ENCODE measurements at places on chromosomes 16 and 17.

DNA sequence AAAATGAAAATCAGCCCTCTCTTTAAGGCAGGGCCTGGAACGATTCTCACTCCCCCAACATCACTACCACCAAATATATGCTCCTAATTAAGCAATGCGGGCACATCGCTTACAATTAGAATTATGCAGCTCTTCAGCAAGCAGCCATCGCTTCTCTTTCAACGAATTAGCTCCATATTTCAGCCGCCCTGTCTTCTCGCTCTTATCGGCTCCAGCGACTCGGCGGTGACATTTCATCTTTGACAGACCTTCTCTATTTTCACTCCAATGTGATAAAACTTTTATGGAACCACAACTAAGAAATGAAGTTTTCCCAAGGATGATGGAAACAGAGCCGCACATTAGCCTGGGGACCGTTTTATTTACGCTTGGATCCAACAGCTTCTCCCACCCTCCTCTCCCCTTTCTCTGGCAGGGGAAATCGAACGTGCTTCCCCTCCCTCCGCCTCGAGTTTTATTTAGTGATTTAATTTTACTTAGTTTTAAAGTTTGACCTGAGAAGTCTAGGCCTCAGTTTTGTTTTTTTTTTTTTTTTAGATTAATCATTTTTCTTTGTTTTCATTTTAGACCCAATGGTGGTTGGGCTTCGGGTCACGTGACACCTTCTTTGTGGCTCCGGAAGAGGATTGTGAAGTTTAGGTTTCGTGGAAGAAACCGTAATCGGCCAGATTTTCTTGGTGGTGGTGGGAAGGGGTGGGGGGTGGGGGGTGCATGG lies 3.1 kb upstream of the HOXB2 start:
- DNase-seq: peak; percentile 55

GRCh38 chr16:19746561-19746960 lies 28.5 kb downstream of the IQCK start:
- no peak for DNase-seq

- DNase-seq: no peak
These were observed 4.8 kb upstream of the TBX2 start for GRCh38 chr17:61394630-61395408.

DNA sequence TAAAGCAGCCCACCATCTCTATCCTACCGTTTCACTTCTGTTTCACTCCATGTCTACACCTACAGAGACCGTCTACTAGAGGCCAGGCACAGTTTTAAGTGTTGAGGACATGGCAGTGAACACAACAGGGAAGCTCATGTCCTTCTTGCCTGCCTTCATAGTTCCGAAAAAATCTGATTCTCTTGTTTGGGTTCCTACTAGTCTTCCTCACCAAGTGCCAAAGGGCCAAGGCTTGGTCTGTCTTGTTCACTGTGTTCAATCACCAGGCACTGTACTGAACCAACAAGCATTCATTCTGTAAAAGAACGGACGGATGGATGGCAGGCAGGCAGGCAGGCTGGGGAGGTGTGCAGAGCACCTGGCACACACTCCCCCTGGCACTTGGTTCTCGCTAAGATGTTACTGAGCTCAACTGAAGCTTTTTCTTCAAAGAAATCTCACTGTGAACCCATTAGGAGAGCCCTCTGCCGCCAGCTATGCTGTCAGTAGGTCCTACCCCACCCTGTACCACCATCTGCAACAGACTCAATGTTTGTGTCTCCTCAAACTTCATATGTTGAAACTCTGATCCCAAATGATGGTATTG lies 2.5 kb downstream of the DEXI start:
- DNase-seq: no peak

GRCh38 chr16:8568231-8568617 lies 22.1 kb downstream of the TMEM114 start:
- no peak for DNase-seq

DNA sequence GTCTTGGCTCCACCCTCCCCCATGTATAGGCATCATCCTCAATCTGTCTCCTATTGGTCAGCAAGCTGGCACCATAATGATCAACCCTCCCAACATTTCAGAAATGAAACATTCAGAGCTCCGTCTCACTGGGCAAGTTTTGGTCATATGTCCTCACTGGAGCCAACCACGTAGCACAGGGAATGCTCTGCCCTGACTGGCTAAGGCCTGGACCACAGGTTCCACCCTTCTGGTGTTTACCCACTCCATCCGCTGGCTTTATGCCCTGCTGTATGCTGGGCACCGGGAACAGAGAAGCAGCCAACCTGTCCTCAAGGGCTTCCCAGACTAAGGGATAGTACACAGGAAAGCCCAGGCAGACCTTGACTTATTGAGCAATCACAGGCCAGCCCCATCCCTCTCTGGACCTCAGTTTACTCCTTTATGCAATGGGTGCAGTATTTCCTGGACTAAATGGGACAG lies 20.5 kb downstream of the MYO15A start:
- DNase-seq: no peak
